HFF-Myc (cell line): ENCODE measurements at places on chromosomes 2 and 18.

GRCh38 chr2:122545821-122546220, 790.4 kb downstream of the TSN start:
- no peak for DNase-seq

DNA sequence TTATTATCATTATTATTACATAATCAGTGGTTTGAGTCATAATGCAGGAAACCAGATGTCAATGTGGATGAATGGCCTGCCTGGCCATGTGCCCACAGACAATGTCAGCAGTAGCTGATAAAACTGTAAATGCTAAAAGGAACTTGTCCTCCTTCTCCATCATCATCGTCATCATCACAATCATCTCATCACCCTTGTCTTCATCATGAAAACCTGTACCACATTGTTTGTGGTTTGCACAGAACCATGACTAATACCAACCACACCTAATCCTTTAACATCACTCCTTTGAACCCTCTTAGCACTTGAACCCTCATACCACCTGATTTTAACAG, 96.0 kb downstream of the HNMT start:
- DNase-seq = peak; percentile 46

- DNase-seq = no peak
Measured at GRCh38 chr18:23560186-23560585, 26.1 kb downstream of the NPC1 start.

DNA sequence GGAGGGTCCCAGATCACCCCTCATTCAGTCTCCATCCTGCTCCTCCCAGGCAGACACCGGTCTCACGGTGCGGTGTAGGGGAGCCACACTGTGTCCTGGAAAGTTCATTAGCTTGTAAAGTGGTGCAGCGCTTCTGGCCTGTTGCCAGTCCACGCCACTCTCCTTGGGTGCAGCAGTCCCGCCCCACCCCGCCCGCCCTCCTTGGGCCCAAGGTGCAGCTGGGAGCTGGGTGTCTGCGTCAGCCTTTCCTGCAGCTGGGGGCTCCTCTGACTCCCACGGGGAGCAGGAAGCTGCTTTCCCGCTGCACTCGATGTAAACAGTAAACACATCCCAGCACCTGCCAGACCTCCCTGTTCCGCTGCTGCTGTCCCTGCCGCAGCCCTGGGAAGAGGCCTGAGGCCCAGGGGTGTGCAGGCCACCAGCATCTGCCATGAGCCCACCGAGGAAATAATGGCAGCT, 53.8 kb upstream of the ASB18 start:
- no peak for DNase-seq

GRCh38 chr2:88967844-88968243, 276.4 kb downstream of the RPIA start:
- no peak for DNase-seq

DNA sequence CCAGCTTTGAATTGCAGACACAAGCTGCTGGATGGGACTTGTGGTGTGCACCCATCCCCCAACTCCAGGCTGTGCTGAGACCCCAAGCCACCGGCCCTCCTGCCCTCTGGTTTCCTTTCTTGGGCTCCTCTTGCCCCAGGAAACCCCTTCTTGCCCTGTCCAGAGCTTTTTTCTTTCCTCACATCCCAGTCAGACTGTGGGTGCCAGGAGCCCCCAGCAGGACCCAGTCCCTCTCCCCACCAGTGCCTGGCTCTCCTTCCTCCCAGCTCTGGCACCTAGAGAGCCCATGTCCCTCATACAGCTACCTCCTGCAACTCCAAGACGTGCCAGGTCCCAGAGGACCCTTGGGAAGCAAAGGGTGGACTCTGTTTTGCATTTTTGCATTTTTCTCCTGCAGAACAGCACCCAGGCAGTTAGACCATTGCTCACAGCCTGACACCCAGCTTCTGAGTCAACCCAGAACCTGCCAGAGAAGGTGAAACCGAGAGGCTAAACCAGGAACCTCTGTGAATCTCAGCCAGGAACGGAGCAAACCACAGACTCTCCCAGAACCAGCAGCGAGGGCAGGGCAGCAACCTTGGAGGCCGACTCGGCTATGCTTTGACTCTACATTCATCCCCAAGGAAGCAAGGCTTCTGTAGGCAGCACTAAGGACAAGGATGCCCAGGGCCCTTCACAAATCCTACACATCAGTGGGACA, 221.1 kb downstream of the ANAPC1 start:
- DNase-seq = no peak

DNA sequence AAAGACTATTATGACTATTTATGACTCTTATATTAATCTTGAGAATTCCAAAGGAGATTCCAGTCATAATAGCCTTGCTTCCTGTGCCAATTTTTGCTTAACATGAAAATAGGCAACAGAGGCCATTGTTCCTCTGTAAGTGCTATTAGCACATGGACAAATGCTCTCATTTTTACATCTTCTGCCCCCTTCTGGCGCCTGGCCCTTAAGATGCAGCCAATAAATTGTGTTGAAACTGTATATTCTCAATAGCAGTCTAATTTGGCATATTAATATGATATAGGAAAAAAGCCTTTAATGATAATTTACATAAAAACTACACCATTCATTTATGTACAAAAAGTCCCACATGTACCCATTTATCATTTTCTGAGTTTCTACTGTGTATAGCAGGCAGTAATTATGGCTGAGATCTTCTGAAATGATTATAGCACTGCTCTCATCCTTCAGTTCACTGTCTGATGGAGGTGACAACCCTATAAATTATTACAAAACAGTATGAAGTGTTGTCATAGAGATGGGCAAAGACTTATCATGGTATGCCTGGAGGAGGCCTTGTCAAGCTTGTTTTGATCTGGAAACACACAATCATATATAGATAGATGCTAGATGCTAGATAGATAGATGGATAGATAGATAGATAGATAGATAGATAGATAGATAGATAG, 613.3 kb downstream of the TSN start:
- no peak for DNase-seq

DNA sequence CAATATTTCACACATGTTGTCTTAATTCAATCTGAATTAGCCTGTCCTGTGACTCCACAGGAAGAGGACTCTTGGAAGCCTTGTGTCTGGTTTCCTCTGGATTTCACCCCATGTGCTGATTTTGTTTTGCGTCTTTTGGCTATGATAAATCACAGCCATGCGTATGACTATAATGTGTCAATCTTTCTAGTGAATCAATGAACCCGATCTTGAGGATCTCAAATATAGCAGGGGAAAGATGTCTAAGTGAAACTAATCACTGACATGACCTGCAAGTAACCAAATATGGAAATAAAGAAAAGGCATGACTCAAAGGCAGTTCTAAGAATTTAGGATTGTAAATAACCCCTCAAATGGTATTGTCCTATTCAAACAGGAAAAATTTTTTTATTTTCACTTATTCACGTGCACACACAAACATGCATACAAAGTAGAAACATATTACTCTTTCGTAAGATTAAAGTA, 8.2 kb downstream of the WDFY1 start:
- DNase-seq = no peak

GRCh38 chr18:58194028-58194427, 150.0 kb downstream of the NEDD4L start:
- no peak for DNase-seq

- no peak for DNase-seq
Measured at GRCh38 chr18:57063601-57064103, 83.2 kb upstream of the BOD1L2 start.

DNA sequence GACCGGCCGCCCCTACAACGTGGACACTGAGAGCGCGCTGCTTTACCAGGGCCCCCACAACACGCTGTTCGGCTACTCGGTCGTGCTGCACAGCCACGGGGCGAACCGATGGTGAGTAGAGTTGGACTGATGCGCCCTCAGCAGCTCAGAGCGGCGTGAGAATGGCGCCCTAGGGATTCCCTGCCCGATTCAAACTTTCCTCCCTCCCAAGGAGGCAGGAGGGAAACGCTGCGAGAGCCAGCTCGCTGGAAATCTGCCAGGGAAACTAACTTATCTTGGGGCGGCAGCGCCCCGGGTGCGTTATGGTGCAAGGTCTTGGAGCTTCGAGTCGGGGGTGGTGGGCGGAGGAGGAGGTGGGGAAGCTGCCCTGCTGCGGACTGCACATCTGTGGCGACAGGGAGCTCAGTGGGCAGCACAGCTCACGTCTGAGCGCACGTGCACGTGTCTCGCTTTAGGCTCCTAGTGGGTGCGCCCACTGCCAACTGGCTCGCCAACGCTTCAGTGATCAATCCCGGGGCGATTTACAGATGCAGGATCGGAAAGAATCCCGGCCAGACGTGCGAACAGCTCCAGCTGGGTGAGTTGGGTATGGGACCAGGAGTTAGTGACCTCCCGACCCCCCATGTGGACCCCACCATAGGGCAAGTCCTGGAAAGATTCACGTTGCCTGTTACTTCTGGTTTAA, 697 bp downstream of the ITGA4 start:
- DNase-seq = peak; percentile 33

DNA sequence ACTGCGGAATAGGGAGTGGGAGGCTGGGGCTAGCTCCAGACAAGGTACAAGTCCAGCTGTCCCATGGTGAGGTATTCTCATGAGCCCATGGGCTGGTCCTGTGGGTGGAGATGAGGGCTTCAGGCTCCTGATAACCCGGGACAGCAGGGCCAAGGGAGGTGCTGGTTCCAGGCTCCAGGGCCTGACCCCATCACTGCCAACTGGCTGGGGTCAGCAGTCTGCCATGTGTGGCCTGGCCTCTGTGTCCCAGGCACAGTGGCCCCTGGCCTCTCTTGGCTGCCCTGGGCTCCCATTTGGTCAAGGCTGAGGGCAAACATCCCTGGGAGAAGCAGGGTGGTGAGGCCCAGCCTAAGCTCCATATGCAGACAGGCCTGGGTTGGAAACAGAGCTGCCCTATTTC, 966 bp upstream of the OXER1 start:
- no peak for DNase-seq

GRCh38 chr2:135150725-135151124, 98.6 kb downstream of the RAB3GAP1 start:
- no peak for DNase-seq

DNA sequence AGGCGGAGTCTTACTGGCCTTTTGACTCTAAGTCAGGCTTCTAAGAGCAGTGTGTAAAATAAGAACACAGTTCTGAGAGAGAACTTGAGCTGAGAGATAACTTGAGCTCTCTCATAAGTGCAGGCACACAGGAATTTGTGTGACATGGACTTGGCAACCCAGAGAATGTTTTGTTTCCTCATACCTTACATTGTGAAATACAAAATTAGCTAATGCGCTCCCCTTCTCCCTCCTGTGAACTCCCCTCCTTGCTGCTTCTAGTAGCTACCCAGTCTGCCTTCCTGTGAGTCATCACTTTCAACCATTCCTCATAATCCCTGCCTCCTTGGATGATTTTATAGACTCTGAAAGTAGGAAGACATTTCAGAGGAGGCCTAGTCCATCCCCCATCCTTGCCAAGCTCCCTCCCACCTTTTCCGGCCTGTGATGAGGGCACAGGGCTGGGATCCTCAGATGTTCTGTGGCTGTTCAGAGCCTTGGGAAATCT, 22.6 kb downstream of the FER1L5 start:
- DNase-seq = peak; percentile 85

GRCh38 chr18:33466822-33467221, 26.3 kb upstream of the CCDC178 start:
- no peak for DNase-seq

- DNase-seq = no peak
Measured at GRCh38 chr18:60038731-60039130, 138.9 kb downstream of the PMAIP1 start.

DNA sequence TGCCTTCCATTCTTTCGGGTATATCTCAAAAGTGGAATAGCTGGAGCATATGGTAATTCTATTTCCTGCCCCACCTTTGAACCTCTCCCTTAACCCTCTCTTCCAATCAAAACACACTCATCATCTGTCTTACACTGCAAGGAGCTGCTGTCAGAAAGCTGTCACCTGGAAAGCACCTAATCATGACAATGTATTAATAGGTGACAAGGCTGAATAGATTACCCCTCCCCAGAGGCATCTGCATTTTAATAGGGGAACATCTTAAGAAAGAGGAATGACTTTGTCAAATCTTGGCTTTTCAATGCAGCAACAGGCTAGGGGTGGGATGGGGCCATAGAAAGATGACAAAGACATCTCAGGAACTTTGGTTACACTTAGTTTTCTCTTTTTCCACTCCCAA, 41.3 kb downstream of the CHMP3 start:
- no peak for DNase-seq
